ENCODE measurements at places on chromosomes 2 and 18. TPM values are rescaled to one million over a fixed set of nuclear protein-coding genes. Genes with fewer than 3 reads are reported as not detected.

DNA sequence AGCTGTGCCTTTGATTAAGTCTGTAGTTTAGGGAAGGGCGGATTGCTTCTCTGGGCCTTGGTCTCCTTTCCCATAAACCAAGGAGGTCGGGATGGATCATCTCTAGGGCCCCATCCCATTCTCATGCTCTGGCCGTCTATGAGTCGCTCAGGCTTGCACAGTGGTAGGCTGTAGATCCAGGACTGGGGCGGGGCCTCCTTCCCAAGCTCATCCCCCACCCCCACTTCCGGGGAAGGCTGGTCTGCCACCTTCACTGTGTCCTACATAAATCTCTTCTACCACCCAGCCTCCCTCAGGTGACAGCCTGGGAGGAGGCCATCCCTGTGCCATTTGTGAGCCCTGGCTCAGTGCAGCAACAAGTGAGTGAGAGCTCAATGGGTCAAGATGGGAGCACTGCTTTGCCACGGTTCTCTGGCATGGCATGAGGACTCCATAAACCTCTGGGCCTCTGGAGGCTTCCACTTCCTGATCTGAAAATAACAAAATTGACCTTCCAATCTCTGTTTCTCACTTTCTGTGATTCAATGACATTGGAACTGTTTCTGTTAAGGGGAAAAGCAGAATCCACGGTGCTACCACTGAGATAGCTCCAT, 68.5 kb downstream of the SUMO1 start:
- DNase-seq, result no peak

- DNase-seq, result no peak
Observed at GRCh38 chr2:43169987-43170386, 56.4 kb downstream of the ZFP36L2 start.

DNA sequence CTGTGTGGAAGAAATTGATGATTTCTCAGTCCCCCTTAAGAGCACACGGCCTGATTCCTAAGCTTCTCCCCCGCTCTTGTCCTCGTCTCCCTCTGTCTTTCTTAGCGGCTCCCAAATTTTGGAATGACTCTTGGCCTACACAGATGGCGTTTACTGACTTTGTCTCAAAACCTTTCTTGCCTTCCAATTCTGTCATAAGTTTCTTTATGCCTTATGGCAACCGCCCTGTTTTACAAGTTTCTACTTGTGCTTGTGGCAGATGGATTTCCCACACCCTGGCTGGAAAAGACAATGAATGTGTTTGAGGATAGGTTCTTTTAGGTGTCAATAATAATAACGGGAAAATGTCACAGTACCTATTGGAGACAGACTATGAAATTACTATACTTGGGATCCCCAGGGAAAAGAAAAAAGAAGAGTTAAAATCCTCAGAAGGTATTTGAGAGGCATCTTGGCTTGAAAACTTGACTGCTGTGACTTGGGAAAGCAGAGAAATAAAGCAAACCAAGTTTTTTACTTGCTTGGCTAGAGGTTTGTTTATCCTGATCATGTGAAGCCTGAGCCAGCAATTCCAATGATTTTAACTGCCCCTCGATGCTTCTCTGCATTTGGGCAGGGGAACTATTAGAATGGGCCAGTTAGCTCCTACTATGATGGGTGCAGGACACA, 276.4 kb downstream of the HRH4 start:
- no peak for DNase-seq

GRCh38 chr18:7662866-7663265, 95.8 kb downstream of the PTPRM start:
- no peak for DNase-seq

DNA sequence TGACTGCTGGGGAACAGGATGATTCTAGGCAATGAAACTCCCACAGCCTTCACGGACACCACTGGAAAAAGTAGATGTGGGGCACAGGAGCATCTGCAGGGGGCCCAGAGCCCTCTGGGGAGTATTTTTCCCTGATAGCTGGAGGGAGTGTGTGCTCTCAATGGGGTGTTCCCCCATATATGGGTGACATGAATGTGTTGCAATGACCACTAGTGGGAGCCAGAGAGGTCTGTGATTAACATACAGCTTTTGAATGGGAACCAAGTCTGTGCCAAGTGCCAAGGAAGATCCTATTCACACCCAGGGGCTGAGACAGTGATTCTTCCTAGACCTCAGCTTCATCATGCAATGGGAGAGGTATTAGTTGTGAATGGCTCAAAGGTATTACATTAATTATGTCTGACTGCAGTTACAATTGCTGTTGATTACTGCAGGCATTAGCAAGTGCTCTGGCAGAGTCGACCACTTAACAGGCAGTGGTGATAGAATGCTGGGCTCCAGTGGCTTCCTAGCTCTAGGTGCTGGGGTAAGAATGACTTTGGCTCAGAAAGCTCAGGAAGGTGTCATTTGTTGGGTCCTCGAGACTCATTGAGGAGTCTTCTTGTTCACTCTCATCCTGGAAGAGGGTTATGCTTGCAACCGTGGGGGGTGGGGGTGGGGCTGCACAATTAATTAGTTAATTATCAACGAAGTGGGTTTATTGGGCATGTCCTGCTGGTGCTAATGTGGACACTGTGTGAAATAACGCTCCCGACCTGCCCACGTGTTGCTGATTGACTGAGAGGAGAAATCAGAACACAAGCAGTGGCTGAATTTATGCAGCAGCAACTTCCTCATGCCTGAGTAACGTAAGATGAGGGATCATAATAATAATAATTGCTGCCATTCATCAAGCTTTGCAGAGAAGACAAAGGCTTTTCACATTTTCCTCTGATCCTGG, 194.1 kb downstream of the CLIP4 start:
- DNase-seq, result peak; percentile 69

GRCh38 chr2:156576005-156576404, 139.8 kb downstream of the GPD2 start:
- DNase-seq, result no peak

DNA sequence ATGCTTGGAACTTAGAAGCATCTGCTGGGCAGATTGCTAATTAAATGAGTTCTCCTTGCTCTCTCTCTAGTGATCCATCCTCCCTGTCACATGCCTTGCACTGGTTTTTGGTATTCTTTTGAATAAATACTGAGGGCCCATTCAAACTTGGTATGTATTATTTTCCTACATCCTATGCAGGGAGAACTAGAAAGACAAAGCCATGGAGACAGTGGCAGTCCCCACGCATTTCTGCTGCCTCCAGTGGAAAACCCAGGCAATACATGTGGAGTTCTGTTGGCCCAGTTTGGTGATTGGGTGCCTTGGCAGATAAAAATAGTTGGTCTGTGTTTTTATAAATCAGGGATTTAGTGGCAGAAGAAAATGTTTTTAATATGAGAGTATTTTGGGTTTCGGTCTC, 68.7 kb downstream of the DIS3L2 start:
- DNase-seq, result no peak

DNA sequence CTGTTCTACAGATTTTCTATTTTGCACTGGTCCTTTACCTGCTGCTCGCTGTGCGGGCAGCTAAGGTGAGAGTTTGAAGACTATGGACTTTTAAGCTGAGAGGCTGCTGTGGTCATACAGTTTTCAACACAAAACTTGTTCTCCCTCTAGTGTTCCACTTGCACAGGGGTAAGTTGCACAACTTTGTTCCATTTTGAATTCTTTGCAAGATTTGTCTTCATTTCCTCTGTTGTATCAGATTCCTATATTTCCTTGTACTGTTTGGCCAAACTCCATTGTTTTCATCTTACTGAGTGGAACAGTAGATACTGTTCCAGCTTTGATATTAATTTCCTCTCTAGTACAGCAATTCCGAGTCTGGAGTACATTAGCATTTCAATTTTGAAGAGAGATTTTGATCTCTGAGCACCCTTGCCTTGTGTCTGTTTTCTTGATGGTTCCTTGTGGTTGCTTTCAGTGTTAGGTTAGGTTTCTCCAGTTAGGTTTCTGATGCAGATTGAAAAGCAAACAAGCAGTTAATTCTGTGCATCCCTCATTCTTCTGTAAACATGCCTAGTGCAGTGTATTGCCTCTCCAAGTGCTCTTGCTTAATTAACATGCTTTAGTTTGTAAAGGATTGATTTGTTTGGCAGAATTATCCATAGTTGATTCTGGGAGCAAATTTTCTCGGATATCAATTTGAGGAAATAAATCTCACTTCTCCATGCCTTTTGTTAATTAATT, 188.8 kb downstream of the PTPRM start:
- DNase-seq, result no peak

DNA sequence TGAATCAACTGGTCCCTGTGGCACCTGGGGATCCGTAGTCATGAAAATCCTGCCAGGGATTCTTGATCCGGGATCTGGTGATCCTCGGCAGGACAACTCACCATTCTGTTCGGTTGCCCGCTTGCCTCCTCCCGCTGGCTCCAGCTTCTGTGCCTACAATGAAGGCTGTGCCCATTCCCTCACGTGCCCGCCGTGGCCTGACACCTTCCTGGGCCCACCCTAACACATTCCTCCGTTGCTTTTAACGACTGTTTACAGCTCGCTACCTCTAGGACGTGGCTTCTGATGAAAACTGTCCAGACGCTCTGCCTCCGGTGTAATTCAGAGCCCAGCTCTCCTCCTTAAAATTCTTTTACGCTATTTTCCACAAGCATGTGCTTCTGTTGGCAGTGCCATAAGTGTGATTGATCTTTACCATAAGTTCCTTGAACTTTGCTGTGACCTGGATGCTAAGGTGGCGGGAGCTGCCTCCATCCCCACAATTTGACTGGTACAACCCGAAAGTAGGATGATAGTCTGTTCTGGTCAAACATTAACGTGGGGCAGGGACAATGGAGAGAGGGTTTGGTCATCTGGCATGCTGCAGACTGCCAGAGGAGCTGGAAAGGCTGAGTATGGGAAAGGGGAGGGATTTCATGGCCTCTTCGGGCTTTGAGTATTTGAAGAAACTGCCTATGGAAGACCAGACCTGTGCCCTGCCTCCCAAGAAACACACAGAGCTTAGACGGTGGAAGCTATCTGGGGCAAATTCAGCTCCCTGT, 206.8 kb upstream of the TNP1 start:
- no peak for DNase-seq

- DNase-seq, result no peak
Observed at GRCh38 chr2:145992572-145992971, 1472.7 kb upstream of the ZEB2 start.

DNA sequence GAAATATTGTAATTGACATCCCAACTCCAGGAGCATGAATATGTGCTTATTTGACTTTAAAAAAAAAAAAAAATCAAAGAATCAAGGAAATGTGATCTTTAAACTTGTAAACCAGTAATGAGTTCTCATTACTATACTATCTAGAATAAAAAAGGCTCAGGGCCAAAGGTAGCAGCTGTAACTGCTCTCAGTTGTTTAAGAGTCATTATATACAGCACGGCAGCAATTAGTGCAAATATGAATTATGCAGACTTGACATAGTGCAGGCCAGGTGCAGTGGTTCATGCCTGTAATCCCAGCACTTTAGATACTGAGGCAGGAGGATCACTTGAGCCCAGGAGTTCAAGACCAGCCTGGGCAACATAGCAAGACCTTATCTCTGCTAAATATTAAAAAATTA, 125.7 kb upstream of the TTC39C start:
- no peak for DNase-seq

- DNase-seq, result no peak
Observed at GRCh38 chr2:191907545-191907944, 60.7 kb upstream of the CAVIN2 start.

DNA sequence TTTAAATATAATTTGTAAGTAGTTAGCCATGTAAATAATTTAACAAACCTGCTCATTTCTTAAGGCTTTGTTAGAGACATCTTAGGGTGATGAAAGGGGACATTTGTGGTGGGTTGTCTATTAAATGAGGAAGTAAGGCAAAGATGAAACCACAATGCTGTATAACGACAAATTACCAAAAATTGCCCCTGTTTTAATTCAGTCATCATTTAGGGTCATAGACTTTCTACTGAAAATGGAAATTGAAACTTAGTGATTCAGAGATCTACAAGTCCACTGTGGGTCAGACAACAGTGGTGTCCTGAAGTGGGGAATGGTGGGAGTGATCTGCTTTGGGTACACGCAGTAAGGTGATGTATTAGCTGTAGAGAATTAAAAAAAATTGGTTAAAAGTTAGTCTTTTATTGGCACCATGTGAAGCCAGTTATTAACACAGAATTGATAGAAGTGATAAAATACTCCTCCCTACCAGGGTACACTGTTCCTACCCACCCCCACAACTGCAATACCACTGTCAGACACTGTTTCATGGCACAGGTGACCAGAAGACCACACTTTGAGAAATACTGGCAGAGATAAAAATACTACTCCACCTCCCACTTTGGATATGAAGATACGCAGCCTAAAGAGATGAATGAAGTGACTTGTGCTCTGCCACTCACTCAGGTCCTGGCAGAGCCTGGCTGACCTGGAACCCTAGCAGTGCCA, 13.4 kb downstream of the CERS6 start:
- no peak for DNase-seq

DNA sequence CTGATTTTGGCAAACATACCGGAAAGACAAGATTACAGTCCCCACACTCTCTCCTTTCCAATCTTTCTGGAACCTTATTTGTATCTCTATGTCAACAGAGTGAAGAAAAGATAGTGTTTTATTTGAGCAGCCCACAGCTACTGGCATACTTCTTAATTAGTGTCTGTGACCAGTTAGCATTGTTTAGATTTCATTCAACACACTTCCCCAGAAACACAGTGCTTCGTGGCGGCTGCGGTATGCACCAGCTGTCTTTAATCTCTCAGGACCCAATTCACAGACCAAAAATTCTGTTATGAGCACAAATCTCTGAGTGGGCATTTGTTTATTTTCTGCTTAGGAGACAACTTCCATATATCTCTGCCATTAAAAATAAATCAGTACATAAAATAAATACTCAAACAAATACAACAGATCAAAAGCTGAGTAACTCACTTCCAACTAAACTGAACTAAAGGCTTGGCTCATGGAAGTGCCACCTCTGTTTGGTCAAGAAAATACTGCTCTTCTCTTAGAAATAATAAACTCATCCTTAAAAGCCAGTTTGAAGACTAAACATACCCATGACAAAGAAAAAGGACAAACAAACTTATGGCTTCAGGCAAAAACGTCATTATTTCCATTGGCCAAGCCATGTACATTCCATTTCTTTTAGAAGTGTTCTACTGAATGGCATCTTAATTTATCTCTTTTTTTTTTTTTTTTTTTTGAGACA, 392.4 kb downstream of the TXNL1 start:
- peak; percentile 15 for DNase-seq

PDK1 gene
- 13.4 TPM for polyA plus RNA-seq

FAM228A gene
- 1.3 TPM for polyA plus RNA-seq

CXCR1 gene
- polyA plus RNA-seq, result not detected

CYBRD1 gene
- 41.6 TPM for polyA plus RNA-seq

MORN2 gene
- 50.5 TPM for polyA plus RNA-seq

ASNSD1 gene
- 67.0 TPM for polyA plus RNA-seq

INHBB gene
- polyA plus RNA-seq, result not detected

ARL6IP6 gene
- polyA plus RNA-seq, result 64.1 TPM

BCL2L11 gene
- 17.8 TPM for polyA plus RNA-seq

DGUOK gene
- polyA plus RNA-seq, result 66.3 TPM
